Fibroblast of the aortic adventitia (primary cell): ENCODE measurements at places on chromosomes 6 and 20. TPM values are rescaled to one million over a fixed set of nuclear protein-coding genes. Genes with fewer than 3 reads are reported as not detected.
A peak's percentile ranks its signal among the peaks of the same experiment; 100 is the strongest.

POM121L2 gene
- not detected in 2 replicates for total RNA-seq

GPR6 gene
- total RNA-seq: not detected in 2 replicates

FABP7 gene
- total RNA-seq: not detected in 2 replicates

HTR1B gene
- total RNA-seq: under 0.01 and 0.25 TPM in 2 replicates

DNA sequence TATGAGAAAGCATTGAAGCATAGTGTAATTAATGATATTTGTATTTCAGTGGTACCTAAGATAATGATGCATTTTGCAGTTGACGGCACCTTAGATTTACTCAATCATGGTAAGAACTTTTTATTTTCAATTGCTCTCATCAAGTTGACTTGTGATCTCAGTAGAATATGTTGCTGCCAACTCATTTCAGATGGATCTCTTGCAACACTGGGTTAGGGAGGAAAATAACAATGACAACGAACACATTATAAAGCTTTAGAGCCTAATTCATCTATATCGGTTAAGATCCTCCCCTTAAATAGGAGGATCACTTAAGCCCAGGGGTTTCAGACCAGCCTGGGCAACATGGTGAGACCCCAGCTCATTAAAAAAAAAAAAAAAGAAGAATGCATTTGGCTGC, 18.0 kb upstream of the TBC1D22B start:
- DNase-seq: peak; percentile 85

DNA sequence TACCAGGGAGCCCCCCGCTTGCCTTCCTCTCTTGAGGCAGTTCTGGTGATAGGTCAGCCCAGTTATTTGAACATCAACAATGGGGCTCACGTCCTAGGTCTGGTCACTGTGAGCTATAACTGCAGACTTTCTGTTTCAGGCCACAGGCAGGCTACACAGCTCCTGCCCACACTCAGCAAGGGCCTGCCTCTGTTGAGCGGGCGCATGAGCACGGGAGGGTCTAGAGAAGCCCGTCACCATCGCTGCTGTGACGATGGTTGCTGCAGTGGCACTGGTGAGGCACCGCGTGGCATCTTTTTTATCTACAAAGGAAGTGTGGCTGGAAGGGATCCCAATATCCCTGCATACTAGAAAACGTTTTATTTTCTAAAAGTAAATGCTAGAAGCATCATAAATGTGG, 77.8 kb downstream of the RAMACL start:
- no peak for DNase-seq

GRCh38 chr6:158080849-158081656, 87.0 kb downstream of the SERAC1 start:
- DNase-seq: no peak

- DNase-seq: no peak
Observed at GRCh38 chr6:37024656-37025337, 19.3 kb downstream of the FGD2 start.
